ENCODE measurements at places on chromosomes 5 and 9.
A peak's percentile ranks its signal among the peaks of the same experiment; 100 is the strongest.

DNA sequence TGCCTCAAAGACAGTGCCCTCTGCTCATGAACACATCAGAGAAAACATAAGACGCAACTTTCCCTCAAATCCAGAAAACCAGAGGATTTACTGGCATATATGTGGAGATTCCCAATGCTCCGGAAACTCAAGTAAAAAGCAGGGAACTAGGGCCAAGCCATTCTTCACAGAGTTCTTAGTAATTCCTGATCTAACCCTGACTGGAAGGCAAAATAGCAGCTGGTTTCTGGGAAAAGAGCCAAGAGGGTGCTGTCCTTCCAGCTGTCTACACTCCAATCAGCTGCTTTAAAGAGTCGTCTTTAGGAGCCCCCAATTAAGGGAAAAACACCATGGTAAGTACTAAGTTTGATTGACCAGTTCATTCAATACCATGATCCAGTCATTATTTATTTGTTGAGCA, 49.6 kb downstream of the GNA14 start:
- no peak for DNase-seq
- no peaks in the 10 kb centered on the region for H3K36me3 ChIP-seq
- H3K27me3 ChIP-seq: no peaks in the 10 kb centered on the region
- no peak overlapping the region for H3K4me3 ChIP-seq
- no peak overlapping the region for H3K27ac ChIP-seq

DNA sequence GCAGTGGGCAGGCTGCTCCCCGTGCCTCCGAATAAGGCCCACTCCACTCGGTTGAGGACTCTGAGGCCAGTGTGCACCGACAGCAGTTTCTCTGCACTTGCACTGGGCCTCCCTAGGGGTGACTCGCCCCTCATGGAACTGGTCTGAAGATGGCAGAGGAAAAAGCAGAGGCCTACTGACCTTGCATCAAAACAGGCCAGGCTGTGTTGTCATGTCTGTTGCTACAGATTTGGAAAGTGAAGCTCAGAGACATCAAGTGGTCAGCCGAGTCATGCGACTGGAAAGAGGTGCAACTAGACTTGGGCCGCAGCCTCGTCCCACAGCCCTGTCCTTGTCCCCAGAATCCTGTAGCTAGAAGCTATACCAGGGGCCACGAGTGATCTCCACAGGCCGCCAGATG, 78.3 kb downstream of the DCP2 start:
- no peak for DNase-seq
- no peak overlapping the region for H3K27ac ChIP-seq
- H3K36me3 ChIP-seq: no peaks in the 10 kb centered on the region
- H3K27me3 ChIP-seq: no peaks in the 10 kb centered on the region
- H3K4me1 ChIP-seq: peaks cover 16% of the 10 kb centered on the region

DNA sequence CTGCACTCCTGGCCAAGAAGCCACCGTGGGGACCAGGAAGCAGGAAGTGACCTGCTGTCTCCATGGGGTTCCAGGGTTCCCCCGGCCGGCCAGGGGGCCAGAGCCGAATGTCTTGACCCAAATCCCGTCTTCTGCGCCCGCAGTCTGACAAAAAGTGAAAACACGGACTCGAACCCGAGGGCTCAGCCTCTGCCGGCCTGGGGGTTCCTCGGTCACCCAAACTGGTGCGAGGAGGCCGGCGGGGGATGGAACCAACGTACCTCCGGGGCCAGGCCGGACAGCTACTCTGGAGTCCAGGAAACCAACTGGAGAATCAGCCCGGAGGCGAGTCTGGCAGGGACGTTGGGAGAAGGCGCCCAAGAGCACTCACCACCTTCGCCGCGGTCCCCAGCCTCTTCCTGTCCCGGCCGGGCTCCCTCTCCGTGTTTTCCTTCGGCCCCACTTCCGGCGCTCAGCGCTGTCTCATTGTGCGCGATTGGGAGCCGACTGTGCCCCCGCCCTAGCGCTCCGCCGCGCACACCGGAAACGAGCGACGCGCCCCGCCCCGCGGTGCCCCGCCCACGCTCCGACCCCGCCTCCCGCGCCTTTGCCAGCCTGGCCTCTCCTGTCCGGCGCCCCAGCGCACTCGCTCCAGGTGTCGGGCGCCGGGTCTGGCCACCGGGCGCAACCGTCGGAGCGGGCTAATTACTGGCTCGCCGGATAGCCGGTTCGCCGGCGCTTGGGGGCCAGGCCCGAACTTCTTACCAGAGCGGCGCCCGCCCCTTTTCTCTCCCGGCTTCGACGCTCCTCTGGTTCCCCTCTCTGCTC, at the start of gene TUT7:
Gene TUT7, minus strand, starts transcription at position 400 of the 807 bp plus-strand sequence. CDS start 1,211 bp downstream, outside the sequence.
- no peaks in the 10 kb centered on the region for H3K36me3 ChIP-seq
- peak within 1 kb of the TSS; percentile 84 for H3K27ac ChIP-seq
- DNase-seq: peak; percentile 92
- H3K27me3 ChIP-seq: no peaks in the 10 kb centered on the region
- peak within 1 kb of the TSS; percentile 69 for H3K4me3 ChIP-seq
- peaks cover 46% of the 10 kb centered on the region for H3K4me1 ChIP-seq

- H3K27ac ChIP-seq: no peak overlapping the region
- no peak overlapping the region for H3K4me3 ChIP-seq
- no peaks in the 10 kb centered on the region for H3K4me1 ChIP-seq
- H3K27me3 ChIP-seq: no peaks in the 10 kb centered on the region
- no peaks in the 10 kb centered on the region for H3K36me3 ChIP-seq
- DNase-seq: no peak
Measured at GRCh38 chr5:72604798-72605154, 97.6 kb upstream of the ZNF366 start.

- no peak overlapping the region for H3K4me3 ChIP-seq
- H3K27ac ChIP-seq: no peak overlapping the region
- no peaks in the 10 kb centered on the region for H3K36me3 ChIP-seq
- no peaks in the 10 kb centered on the region for H3K4me1 ChIP-seq
Measured at GRCh38 chr9:115135821-115136778, 18.1 kb upstream of the TNC start.

DNA sequence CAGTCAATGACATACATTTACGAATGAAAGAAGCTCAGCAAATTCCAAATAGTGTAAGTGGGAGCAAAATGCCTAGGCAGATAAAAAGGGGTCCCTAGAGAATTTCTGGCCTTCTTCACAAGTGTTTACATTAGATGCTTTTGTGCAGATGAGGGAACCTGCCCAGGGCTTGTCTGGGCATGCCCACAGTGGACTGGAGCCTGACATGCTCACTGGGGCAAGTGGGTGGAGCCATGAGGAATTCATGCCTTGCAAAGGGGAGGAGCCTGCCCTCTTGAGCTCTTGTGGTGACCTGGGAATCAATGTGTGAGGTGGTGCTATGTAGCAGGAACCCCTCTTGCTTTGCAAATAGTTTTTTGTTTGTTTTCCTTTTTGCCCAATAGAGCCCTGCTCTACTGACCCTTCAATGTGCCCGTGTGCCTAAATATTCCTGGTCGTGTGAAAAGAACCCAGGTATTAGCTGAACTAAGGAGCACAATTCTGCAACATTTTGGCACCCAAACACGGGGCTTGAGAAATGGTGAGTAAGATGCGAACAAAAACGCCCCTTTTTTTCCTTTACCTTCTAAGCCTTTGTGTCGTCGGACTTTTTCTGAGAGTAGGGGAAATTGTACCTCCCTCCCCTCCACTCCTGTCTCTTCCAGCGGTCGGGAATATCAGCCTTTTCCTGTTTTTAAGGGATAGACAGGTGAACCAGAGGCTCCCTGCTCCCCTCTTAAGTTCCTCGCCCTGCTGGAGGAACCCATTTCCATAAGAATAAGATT, 433.8 kb upstream of the CDH9 start:
- no peak for DNase-seq
- no peaks in the 10 kb centered on the region for H3K27me3 ChIP-seq
- H3K36me3 ChIP-seq: no peaks in the 10 kb centered on the region
- H3K4me1 ChIP-seq: no peaks in the 10 kb centered on the region
